ENCODE measurements at places on chromosomes 7 and 10.

GRCh38 chr10:121245754-121246153 is 352.5 kb downstream of the FGFR2 start:
- no peak for DNase-seq

GRCh38 chr10:99660662-99661376 is 1.5 kb downstream of the ENTPD7 start:
- no peak for DNase-seq

DNA sequence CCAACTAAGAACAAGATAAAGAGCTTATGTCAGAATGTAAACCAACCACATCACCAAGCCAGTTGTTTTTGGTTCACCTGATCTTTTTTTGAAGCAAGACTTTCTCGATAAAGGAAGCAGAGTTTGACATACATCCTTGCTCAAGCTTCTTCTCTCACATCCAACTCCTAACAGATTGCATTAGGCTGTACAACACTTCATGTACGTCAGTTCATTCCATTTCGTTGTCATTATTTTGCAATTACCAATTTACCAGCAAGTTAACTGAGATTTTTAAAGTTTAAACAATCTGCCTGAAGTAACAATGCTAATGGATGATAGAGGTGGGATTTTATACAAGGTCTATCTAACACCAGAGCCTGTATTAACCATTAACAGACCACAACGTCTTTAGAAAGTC is 41.0 kb downstream of the NRAP start:
- peak; percentile 76 for DNase-seq

- DNase-seq, result peak; percentile 76
These were observed 17.7 kb downstream of the CLIP2 start for GRCh38 chr7:74306730-74307469.

GRCh38 chr7:99124236-99124635 is 19.7 kb downstream of the SMURF1 start:
- DNase-seq, result no peak

GRCh38 chr10:51367127-51367526 is 292.8 kb downstream of the PRKG1 start:
- DNase-seq, result no peak

- DNase-seq, result no peak
These were observed 319.9 kb upstream of the COBL start for GRCh38 chr7:51636503-51636902.

DNA sequence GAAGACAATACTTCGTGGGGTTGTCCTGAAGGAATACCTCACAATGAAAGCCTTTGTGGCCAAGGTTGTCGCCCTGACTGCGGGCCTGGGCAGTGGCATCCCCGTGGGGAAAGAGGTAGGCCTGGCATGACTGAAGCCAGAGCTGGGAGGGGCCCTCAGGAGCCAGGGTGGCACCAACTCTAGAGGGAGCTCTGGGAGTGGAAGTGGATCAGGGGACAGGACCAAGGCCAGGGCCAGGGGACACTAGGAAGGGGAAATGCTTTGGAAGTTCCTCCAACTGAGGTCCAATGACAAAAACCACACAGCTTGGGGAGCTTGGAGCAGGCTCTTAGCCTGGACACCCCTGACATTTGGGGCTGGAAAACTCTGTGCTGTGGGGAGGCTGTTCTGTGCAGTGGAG is 5.8 kb downstream of the CLCN1 start:
- DNase-seq, result no peak

DNA sequence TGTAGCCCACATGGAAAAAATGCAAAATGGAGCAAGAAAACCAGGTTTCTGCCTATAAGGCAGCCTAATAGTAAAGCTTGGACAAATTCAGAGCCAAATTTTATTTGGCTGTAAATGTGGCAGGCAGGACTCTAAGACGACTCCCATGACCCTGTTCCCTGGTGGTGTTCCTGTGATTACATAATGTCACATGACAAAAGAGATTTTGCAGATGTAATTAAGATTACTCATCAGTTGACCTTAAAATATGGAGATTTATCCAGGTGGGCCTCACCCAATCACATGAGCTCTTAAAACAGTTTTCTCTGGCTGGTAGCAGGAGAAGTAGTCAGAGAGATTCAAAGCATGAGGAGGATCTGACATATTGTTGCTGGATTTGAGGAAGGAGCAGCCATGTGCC is 303.1 kb upstream of the IMMP2L start:
- DNase-seq, result no peak

- peak; percentile 83 for DNase-seq
These were observed at the start of gene PAPSS2 for GRCh38 chr10:87659571-87660483. Gene PAPSS2 (plus strand): TSS chr10:87659878. CDS start chr10:87659982, 104 bp downstream.

- DNase-seq, result no peak
These were observed 66.5 kb downstream of the PPP1R9A start for GRCh38 chr7:94973844-94974243.

DNA sequence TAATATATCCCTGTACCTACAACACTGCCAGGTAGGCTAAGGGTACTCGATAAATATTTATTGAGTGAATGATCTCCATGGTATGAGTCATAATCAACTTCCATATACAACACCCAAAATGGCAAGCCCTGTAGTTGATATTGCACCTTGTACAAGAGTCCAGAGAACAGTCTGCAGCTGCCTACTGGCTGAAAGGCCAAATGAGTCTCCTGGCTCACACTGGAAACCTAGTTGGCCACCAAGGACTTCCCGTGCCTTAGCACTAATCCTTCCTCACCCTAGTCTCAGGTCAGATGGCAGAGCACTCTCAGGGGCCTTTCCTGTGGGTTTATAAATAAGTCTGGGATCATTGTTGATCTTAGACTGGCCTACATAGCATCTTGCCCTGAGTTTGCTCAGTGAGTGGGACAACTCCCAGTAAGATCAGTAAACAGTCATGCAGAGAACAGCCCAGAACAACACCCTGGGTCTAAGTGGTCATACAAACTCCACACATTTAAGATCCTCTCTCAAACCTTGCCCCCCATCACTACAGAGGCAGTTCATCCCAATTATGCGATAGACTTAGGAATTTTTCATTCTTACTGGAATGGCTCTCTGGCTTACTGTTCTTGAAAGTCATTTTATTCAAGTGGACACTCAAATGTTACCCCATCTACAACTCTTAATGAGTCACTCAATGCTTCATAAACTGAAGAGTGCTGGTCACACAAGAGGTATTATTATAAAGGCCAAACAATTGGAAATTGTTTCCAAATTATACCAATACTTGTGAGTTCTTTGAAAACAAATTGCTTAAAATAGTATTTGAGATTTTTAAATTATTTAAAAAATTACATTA is 14.7 kb upstream of the SLC16A9 start:
- no peak for DNase-seq

GRCh38 chr10:22824520-22824919 is 103.3 kb upstream of the ARMC3 start:
- no peak for DNase-seq

All from lung (tissue), 17 donors.